ENCODE measurements at places on chromosomes 5 and 9.

GRCh38 chr5:177426566-177427210 lies at the start of gene GRK6:
Gene GRK6, plus strand, starts transcription at chr5:177426676. Its CDS starts 170 bp downstream, at chr5:177426846.
- no peak for DNase-seq

- DNase-seq, result no peak
Observed at GRCh38 chr5:52690236-52690768, 97.4 kb upstream of the ITGA1 start.

GRCh38 chr5:154421868-154422267 lies 23.9 kb upstream of the SAP30L start:
- no peak for DNase-seq

- DNase-seq, result no peak
Observed at GRCh38 chr5:44275329-44275728, 113.9 kb downstream of the FGF10 start.

GRCh38 chr5:125011419-125011818 lies 265.0 kb upstream of the ZNF608 start:
- no peak for DNase-seq

GRCh38 chr5:89072842-89073672 lies 190.1 kb upstream of the MEF2C start:
- DNase-seq, result no peak

- no peak for DNase-seq
Observed at GRCh38 chr5:167759057-167759821, 532.2 kb upstream of the WWC1 start.

- DNase-seq, result no peak
Observed at GRCh38 chr5:59328709-59329296, 564.7 kb downstream of the PDE4D start.

Measured in stromal cell of bone marrow (primary cell).